Fibroblast of the aortic adventitia (primary cell): ENCODE measurements at places on chromosomes 7 and 10. TPM values are rescaled to one million over a fixed set of nuclear protein-coding genes. Genes with fewer than 3 reads are reported as not detected.

GFRA1 gene
- 0.18 and 0.49 TPM in 2 replicates for total RNA-seq

PITX3 gene
- total RNA-seq: not detected in 2 replicates

MMD2 gene
- not detected in 2 replicates for total RNA-seq

CUL2 gene
- 28.1 and 34.1 TPM in 2 replicates for total RNA-seq

NEBL gene
- 0.09 and 4.3 TPM in 2 replicates for total RNA-seq

TMEM184A gene
- not detected in 2 replicates for total RNA-seq

HOXA6 gene
- total RNA-seq: not detected in 2 replicates

ITGA8 gene
- 2.6 and 38.5 TPM in 2 replicates for total RNA-seq

ANKRD7 gene
- total RNA-seq: 1.4 and 3.9 TPM in 2 replicates

MPP7 gene
- 1.4 and 2.7 TPM in 2 replicates for total RNA-seq

COL26A1 gene
- not detected in 2 replicates for total RNA-seq

SLC26A3 gene
- not detected in 2 replicates for total RNA-seq

VCL gene
- total RNA-seq: 148 and 176 TPM in 2 replicates

EVX1 gene
- not detected in 2 replicates for total RNA-seq

CFAP70 gene
- 1.4 and 6.1 TPM in 2 replicates for total RNA-seq
